ENCODE measurements at places on chromosomes 1 and 21. TPM values are rescaled to one million over a fixed set of nuclear protein-coding genes. Genes with fewer than 3 reads are reported as not detected.
A peak's percentile ranks its signal among the peaks of the same experiment; 100 is the strongest.

The GFI1 gene
- 0.53 TPM for total RNA-seq

The AKR7A3 gene
- 2.5 TPM for total RNA-seq

The SLAMF6 gene
- not detected for total RNA-seq

The TENT5C gene
- total RNA-seq: 3.9 TPM

The DDI2 gene
- total RNA-seq: 38.0 TPM

The CYP4A11 gene
- total RNA-seq: not detected

DNA sequence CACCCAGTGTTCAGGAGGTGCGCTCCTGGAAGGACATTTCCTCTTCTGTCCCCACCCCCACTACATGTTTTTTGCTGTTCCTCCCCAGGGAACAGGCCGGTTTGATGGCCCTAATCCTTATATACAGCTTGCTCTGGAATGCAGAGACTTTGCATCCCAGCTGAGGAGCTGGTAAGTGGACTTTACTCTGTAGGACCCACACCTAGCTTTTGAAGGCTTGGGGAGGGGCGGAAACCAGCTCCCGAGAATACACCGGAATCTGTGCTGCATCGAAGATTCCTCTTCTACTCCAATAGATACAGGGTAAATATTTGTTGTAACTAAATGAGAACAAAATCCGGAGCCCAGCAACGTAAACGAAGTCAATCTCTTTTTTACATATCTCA is 1.2 kb upstream of the CGN start:
- DNase-seq: no peak

- peak; percentile 68 for DNase-seq
Observed at GRCh38 chr1:1000357-1001056, 610 bp upstream of the HES4 start.

DNA sequence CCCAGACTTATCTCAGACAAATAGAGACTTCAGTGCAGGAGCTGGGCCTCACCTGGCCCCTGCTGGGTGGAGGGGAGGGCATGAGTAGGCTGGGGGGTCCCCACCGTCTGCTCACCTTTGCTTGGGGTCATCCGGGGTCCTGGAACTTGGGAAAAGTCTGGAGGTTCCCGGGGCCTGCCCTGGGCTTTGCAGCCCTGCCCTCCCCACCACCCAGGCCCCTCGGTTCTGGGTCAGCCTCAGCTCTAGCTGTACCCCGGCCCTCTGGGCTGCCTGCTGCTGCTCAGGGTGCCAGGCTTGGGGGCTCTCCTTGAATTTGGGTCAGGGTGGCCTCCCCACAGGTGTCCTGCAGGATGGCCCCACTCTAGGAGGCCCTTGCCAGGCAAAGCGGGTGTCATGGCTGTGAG is 2.4 kb upstream of the TMEM52 start:
- DNase-seq: no peak

- no peak for DNase-seq
Observed at GRCh38 chr1:7432102-7432899, 338.8 kb upstream of the VAMP3 start.

- DNase-seq: no peak
Observed at GRCh38 chr21:38898422-38899096, 92.8 kb downstream of the ETS2 start.

GRCh38 chr1:107533436-107533835 is 392.6 kb downstream of the NTNG1 start:
- no peak for DNase-seq

DNA sequence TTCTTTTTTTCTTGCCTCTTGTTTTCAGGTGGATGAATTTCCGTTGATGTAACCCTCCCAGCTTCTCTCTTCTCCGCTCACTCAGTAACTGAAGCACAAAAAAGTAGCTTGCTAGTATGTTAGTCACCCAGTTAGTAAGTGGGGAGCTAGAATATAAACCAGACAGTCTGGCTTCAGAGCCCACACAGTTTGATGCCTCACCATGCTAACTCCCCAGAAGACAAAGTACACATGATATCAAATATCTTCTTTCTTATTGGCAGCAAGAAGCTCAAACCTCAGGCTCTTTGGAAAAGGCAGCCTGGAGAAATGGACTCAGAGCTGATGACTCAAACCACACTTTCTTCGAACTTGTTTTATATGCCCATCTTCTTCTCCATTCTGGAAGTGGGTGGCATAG is 187.5 kb upstream of the PLXNA2 start:
- no peak for DNase-seq

DNA sequence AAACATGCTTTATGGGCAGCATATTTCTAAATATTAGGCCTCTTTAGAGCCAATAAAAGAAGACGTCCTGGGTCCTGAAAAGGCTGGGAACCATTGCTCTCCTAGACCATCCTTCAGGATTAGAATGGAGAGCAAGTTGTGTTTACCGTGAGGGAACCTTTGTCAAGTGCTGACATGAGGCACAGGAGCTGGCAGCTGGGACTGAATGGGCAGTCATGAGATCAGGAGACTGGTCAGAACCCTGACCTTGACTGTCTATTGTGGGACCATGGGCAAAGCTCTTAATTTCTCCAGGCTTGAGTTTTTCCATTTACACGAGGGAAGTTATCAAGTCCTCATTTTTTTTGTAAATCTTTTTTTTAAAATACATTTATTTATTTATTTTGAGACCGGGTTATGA is 5.2 kb downstream of the PFKFB2 start:
- no peak for DNase-seq

DNA sequence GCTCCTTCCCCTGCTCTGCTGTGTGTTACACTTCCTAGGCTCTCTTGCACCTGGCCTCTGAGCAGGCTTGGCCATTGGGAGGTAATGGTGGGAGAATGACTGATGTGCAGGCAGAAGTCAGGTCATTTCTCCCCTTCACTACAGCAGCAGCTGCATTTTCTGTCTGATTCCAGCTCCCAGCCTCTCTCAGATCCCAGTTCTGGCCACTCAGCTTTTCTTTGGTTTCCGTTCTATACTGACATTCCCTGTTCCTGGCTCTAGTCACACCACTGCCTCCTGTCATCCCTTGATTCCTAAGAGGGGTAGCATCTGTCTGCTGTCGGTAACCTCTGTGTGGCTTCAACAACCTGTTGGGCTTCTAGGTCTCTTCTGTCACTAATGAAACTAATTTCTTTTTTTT is 127.7 kb upstream of the HOOK1 start:
- DNase-seq: no peak

- DNase-seq: no peak
Observed at GRCh38 chr1:6328091-6328490, 65.5 kb downstream of the ACOT7 start.

DNA sequence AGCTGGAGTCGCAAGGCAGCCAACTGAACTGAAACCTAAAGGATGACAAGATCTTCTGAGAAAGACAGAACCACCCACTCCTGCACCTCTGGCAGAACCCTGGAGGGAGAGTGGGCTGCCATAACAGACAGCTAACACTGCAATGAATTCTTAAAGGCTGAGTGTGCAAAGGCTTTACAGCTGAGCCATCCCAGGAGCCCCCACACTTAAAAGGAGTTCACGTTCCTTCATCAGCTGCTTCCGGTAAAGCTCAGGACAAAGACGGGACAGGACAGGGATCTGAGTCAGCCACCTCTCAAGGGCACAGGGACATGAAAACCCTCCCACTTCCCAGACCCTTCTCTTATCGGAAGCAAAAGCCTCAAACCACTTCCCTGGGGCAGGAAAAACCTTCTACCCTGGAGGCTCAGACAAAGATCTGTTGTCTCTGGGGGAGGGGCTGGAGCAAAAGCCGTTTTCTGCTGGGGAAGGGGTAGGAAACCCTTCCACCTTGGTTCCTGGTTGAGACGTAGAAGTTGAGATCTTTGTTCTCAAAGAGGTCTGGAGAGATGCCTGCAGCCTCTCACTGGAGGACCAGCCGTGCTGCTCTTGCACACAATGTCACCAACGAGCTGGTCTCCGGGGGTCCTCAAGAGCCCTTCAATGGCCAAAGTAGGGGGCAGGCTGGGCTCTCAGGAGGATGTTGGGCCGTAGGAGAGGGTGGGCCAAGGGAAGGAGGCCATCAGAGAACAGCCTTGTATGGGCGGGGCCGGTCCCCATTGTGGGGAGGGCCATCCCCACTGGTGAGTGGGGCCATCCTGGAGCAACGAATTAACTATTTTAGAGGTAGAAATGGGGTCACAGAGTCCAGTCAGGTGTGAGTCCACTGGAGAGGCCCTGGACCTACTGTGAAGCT is 452.4 kb downstream of the PTPRU start:
- no peak for DNase-seq

DNA sequence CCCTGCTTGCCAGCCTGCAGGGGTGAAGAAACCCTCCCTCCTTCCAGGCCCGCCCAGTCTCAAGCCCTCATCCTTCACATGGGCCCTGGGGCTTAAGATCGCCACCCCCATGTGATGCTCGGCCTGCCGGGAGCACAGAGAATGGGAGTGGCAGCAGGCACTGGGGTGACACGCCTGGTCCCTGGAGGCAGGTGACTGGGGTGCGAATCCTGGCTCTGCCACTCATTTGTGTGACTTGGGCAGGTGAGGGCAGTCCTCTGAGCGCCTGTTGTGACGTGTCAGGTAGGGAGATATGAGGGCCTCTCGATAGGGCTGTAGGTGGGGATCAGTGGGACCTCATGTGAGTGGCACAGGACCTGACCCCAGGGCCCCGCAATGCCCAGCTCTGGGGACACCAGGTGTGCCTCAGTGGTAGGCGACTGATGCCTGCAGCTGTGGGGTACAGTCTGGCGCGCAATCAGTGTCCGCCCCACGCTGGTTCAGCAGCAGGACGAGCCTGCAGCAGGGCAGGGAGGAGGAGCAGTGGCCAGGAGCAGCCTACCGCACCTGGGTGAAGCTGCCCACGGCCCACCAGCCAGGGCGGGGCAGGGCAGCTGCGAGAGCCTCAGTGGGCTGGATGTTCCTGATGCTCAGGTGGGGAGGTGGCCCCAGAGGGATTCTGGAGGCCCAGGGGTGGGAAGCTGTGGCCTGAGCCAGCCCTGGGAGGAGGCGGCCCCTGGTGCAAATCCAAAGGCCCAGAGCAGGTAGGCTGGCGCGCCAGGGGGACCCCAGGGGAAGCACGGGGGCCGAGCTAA is 6.2 kb downstream of the SH2D5 start:
- DNase-seq: no peak

- no peak for DNase-seq
Observed at GRCh38 chr1:232754930-232755329, 50.3 kb upstream of the MAP10 start.

DNA sequence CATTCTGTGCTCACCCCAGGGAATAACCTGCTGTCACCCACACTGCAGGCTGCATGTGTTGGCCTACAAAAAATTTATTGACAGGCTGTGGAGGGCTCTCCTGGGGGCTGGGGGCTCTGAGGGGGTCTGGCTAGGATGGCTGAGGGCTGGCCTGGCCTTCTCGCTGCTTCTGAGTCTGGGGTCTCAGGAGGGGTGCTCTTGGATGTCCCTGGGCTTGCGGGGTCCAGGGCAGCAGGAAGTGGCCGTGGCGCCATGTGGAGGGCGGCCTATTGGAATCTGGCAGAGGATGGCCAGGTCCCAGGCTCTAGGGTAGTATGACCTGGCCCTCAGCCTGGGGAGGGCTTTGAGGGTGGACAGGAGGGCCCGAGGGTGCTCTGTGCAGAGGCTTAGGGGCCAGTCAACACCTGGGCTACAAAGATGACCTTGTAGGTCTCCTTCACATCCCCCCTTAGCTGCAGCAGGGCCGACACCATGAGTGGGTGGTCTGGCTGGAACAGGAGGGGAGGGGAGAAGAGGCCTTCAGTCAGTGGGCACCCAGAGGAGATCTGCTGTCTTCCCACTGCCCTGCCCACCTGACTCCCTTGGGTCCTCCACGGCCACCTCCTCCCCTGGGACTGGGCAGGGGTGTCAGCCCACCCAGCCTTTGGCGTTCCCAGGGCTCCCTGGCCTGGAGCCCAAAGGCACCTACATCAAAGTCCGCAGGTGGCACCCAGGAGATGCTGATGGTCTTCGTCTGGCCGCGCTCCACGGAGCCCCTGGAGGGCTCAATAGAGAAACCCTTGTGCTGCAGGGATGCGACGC is 3.0 kb upstream of the TMEM52 start:
- DNase-seq: no peak

- no peak for DNase-seq
Observed at GRCh38 chr1:218322762-218323161, 22.4 kb upstream of the TGFB2 start.
